Activated CD8-positive, alpha-beta memory T cell treated with anti-CD3 and anti-CD28 coated beads for 36 hours (primary cell): ENCODE measurements at places on chromosomes 1 and 21. TPM values are rescaled to one million over a fixed set of nuclear protein-coding genes. Genes with fewer than 3 reads are reported as not detected.

The NHLH1 gene
- total RNA-seq: 0.46 TPM

The TNFRSF9 gene
- 263 TPM for total RNA-seq

The AIRE gene
- total RNA-seq: not detected

The PRDX1 gene
- 788 TPM for total RNA-seq
